ENCODE measurements at places on chromosomes 16 and 17. TPM values are rescaled to one million over a fixed set of nuclear protein-coding genes. Genes with fewer than 3 reads are reported as not detected.

C16orf74 gene
- 4.9 TPM for total RNA-seq

SPNS3 gene
- total RNA-seq: 0.31 TPM

USP36 gene
- 53.4 TPM for total RNA-seq

PRKCB gene
- 0.95 TPM for total RNA-seq

GRCh38 chr16:1407753-1408152 lies 6.8 kb downstream of the UNKL start:
- no peaks in the 10 kb centered on the region for H3K36me3 ChIP-seq
- DNase-seq: no peak
- H3K4me3 ChIP-seq: peak overlapping the region; percentile 84
- no peaks in the 10 kb centered on the region for H3K27me3 ChIP-seq
- peaks cover 10% of the 10 kb centered on the region for H3K4me1 ChIP-seq

- H3K27me3 ChIP-seq: no peaks in the 10 kb centered on the region
- no peak overlapping the region for H3K27ac ChIP-seq
- H3K4me3 ChIP-seq: no peak overlapping the region
- H3K36me3 ChIP-seq: peaks cover 37% of the 10 kb centered on the region
- DNase-seq: no peak
- H3K4me1 ChIP-seq: no peaks in the 10 kb centered on the region
These were observed 11.8 kb upstream of the CLTC start for GRCh38 chr17:59607817-59608403.

DNA sequence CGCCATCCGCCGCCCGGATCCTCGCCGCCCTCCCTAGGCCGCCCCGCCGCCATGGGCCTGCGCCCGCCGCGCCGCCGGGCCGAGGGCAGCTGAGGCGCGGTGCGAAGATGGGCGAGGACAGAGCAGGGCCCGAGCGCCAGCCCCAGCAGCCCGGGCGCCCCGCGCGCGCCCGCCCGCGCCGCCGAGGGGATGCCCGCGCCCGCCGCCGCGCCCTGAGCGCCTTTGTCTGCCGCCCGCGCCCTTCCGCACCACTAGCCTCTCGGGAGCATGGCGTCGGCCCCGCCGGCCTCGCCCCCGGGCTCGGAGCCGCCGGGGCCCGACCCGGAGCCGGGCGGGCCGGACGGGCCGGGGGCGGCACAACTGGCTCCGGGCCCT lies 278 bp downstream of the RAB11FIP3 start:
- H3K4me1 ChIP-seq: peaks cover 25% of the 10 kb centered on the region
- peaks cover 6% of the 10 kb centered on the region for H3K36me3 ChIP-seq
- no peak overlapping the region for H3K27ac ChIP-seq
- peak overlapping the region; percentile 87 for H3K4me3 ChIP-seq
- peaks cover 18% of the 10 kb centered on the region for H3K27me3 ChIP-seq
- no peak for DNase-seq

DNA sequence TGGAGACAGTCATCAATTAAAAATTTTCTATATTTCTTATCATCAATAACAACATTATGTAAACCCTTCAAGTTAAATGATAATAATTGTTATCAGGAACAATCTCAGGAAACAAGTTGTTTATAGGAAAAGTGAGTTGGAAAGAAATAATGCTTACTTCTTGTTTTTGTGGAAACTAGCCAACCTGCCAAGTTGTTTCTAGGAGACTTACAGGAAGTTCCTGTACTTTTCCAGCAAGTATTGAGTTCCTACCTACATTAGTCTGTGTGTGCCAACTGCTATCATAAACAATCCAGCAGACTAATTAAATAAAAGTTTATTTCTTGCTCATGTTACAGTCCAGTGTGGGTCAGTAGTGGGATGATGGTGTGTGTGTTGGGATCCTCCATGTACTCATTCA lies 1.6 kb upstream of the CCL14 start:
- peaks cover 4% of the 10 kb centered on the region for H3K4me1 ChIP-seq
- H3K27me3 ChIP-seq: peaks cover 5% of the 10 kb centered on the region
- no peak overlapping the region for H3K27ac ChIP-seq
- H3K4me3 ChIP-seq: no peak overlapping the region
- H3K36me3 ChIP-seq: no peaks in the 10 kb centered on the region

DNA sequence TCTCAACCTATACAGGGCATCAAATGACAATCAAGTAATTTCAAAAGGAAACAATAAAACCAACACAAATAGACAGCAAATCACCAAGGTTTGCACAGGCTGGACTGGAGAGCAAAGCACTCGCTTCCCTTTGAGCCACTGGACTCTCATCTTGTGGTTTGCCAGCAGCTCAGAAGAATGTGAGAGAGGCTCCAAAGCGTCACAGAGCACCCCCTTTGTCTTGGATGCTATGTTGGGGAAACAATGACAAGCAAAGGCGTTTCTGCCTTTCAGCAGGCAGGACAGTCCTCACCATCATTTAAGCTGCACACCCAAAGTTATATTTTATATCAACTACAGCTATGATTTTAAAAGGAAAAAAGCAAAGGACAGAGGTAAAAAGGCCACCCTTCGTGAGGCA lies 13.2 kb downstream of the SLC6A4 start:
- no peak overlapping the region for H3K27ac ChIP-seq
- no peak for DNase-seq
- no peaks in the 10 kb centered on the region for H3K36me3 ChIP-seq
- no peak overlapping the region for H3K4me3 ChIP-seq
- H3K4me1 ChIP-seq: peaks cover 29% of the 10 kb centered on the region

DNA sequence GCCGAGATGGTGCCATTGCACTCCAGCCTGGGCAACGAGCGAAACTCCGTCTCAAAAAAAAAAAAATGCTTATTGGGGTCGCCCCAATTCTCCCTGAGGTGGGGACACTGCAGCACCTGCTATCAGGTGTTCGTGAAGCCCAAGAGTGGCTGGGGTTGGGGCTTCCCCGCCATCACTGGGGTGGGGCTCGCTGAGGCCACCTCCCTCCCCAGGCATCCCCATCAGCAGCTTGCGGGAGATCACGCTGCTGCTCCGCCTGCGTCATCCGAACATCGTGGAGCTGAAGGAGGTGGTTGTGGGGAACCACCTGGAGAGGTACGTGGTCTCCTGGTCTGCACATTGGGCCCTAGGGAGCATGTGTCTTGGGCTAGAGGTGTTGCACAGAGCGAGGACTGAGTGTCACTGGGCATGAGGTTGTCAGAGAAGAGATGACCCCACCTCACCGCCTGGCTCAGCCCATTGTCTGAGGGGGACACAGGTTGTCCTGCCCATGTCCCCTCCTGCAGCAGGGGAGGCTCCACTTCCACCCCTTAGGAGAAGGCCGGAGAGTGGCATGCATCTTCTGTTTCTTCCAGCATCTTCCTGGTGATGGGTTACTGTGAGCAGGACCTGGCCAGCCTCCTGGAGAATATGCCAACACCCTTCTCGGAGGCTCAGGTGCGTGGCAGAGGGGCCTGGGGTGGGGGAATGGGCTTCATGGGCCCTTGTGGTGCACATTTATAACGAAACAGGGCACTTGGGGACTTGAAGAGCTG lies 4.9 kb downstream of the CDK10 start:
- peaks cover 7% of the 10 kb centered on the region for H3K4me1 ChIP-seq
- no peak overlapping the region for H3K27ac ChIP-seq
- H3K4me3 ChIP-seq: no peak overlapping the region

- no peak for DNase-seq
- H3K27ac ChIP-seq: no peak overlapping the region
- H3K4me1 ChIP-seq: peaks cover 5% of the 10 kb centered on the region
- H3K27me3 ChIP-seq: peaks cover 13% of the 10 kb centered on the region
- no peak overlapping the region for H3K4me3 ChIP-seq
These were observed 9.5 kb downstream of the ZNF385C start for GRCh38 chr17:42088736-42089135.

DNA sequence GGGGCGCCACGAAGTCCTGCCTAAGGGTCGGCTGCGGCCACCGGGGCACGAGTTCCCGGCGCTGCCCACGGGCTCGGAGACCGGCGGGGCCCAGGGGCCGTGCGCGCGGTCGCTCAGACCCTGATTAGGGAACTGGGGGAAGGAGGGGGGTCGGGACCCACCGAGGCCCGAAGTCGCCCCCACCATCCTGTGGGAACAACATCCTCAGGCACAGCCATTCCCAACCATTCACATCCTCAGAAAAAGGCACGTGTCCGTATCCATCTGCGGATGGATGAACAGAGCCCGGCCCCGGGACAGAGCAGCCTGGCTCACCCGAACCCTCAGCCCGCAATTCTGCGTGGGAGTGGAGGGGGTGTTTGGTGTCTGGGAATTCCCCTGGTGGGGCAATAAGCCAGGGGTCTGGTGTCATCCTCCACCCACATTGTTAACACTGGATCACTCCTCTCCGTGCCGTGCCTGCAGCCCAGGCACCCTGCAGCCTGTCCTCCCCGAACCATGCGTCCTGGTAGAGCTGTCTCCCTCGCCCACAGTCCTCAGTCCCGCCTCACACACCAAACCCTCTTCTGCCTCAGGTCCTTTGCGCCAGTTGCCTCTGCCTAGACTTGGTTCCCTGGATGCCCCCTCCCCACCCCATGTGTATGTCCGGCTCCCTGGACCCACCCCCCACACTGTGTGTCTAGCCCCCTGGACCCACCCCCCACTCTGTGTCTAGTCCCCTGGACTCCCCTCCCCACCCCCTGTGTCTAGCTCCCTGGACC lies 789 bp upstream of the CCDC57 start:
- DNase-seq: no peak
- no peaks in the 10 kb centered on the region for H3K27me3 ChIP-seq

- H3K4me1 ChIP-seq: no peaks in the 10 kb centered on the region
- no peaks in the 10 kb centered on the region for H3K36me3 ChIP-seq
- H3K27ac ChIP-seq: peak overlapping the region; percentile 13
- H3K4me3 ChIP-seq: peak overlapping the region; percentile 80
These were observed 466 bp downstream of the WDR90 start for GRCh38 chr16:649631-650030.
